ENCODE measurements at places on chromosomes 4 and X.

- DNase-seq = no peak
These were observed 71.6 kb downstream of the CHIC2 start for GRCh38 chr4:53992785-53993184.

DNA sequence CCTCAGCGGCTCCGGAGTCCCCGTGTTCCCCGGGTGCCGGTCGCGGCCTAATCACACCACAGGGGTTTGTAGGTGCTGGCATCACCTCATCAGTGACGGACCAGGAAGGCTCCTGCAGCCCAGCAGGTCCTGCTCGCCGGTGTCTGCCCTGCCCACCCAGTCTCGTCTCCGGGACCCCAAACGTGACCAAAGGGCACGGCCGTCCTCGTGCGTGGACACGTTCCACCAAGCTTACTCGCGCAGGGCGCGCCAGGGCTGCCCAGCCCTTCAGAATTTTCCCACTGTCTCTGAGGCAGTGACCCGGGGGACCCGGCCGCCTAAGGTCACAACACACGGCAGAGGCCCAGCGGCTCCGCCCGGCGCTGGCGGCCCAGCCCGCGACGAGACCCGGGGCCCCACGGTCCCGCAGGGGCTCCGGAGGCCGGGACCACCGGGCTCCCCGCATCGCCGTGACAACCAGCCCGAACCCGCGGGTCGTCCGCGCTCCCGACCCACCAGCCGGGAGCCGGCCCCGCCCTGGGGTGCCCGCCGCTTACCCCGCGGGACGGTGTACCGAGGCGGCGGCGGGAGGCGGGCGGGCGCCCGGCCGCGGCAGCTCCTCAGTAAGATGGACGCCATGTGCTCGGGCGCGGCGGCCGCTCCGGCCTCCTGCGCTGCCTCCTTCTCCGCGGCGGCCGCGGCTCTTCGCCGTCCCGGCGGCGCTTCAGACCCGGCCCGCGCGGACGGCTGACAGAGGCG lies 454 bp downstream of the LETM1 start:
- peak; percentile 4 for DNase-seq

DNA sequence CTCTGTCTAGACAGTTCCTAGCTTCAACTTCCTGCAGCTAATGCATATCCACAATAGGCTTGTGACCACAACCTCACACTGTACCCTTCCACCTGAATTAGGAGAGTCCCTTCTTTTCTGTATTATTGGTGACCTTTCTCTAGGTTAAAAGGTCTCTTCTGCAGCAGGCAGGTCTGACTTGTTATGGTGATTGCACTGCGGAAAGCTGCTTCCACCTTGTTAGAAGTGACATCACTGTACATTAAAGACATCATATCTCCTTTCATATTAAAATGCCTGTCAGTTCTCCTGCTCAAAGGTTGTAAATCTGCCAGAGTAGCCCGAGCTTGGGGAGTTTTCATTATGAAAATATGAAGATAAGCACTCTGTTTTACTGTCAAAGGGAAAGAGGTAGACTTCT lies 21.5 kb upstream of the LSM6 start:
- no peak for DNase-seq

- DNase-seq = peak; percentile 72
These were observed 17.6 kb downstream of the G3BP2 start for GRCh38 chr4:75655562-75655961.

DNA sequence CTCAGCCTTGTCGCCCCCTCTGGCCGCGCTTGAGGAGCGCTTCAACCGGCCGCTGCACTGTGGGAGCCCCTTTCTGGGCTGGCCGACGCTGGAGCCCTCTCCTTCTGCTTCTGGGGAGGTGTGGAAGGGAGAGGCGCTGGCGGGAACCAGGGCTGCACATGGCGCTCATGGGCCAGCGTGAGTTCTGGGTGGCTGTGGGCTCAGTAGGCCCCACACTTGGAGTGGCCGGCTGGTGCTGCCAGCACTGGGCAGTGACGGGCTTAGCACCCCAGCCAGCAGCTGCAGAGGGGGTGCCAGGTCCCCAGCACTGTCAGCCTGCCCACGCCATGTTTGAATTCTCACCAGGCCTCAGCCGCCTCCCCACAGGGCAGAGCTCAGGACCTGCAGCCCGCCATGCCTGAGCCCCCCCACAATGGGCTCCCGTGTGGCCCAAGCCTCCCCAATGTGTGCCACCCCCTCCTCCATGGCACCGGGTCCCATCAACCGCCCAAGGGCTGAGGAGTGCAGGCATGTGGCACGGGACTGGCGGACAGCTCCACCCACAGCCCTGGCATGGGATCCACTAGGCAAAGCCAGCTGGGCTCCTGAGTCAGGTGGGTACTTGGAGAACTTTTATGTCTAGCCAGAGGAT lies 615.2 kb downstream of the TRIML1 start:
- no peak for DNase-seq
